ENCODE measurements at places on chromosomes 7 and 10.
A peak's percentile ranks its signal among the peaks of the same experiment; 100 is the strongest.

DNA sequence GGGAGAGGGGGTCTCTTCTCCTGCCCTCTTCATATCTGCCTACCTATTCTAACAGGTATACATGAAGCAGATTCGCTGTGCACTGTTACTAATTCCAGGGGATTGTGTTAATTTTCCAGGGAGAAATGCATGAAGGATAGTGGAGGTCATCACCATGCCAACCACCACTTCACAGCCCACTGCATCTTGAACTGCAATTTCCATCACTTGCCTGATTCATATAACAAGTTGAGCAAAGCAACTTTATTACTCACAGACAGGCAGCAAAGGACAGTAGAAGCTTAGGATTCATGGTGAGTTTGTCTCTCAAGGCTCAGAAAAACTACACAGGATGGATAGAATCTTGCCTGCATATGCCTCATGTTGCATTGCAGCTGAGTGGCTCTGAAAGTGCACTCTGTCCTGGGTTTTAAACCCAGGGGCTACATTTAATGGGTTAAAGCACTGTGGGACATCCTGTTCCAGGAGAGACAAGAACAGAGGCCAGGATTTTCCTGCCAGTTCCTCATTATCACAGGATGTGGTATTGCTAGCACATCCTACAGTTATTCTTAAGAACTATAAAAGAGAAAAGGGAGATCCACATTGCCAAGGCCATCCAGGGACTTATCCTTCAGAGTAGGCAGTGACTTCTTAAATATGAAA lies 136.9 kb upstream of the PRSS1 start:
- DNase-seq, result peak; percentile 57

GRCh38 chr7:156656598-156656997 lies 16.0 kb downstream of the RNF32 start:
- peak; percentile 23 for DNase-seq

DNA sequence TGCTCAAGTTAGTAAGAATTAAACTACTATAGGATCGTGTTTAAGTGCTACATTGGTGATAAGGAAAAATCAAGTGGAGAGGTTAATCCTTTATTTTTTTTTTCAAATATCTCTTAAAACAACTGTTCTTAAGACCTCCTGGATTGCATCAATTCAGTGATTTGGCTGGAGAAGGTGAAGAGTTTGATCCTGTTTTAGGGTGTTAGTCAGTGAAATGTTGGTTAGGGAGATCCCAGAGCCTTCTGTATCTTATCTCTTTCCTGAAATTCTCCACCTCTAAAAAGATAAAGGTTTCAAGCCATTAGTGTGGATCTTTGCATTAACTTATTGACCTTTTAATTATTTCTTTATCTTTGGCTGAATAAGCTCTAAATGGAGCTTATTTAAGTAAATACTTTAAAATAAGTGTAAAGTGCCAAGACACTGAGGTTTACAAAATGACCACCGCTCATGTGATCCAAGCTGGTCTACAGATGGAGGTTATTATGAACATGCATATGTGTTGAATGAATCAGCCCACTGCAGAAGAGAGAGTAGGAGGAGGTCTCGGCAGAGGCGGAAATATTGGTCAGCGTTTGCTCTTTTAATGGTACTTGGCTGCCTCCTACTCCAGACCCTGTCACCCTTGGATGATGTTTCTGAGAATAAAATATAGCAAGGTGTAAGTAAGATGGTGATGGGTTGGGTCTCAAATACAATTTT lies 51.8 kb upstream of the BMPER start:
- DNase-seq, result no peak

DNA sequence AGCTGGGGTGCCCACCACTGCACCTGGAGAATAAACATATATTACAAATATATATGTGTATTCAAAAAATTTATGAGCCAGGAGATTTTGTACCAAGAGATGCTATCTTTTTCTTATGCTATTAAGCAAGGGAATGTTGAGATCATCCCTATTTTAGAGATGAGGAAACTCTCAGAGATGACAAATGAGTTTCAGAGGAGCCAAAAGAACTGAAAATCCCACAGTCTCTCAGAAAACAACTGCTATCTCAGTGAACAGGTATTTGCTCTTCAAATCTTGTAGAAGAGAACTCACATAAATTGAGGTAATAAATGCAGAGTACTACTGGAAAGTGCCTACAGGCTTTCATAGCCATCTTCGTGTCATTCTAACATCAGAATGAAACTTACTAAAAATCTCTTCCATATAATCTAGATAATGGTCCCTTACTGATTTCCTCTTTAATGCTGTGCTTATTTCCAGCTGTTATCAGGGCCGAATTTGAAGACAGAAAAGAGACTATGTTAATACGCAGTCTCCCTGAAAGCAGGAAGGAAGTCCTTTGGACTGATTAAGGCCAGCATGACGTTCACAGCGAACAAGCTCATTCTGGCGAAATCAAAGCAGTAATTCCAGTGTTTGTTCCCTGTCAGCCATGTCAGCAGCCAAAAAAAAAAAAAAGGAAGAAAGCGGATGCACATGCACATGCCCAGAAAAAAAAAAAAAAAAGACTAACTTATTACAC lies 29.4 kb upstream of the ANAPC16 start:
- no peak for DNase-seq

DNA sequence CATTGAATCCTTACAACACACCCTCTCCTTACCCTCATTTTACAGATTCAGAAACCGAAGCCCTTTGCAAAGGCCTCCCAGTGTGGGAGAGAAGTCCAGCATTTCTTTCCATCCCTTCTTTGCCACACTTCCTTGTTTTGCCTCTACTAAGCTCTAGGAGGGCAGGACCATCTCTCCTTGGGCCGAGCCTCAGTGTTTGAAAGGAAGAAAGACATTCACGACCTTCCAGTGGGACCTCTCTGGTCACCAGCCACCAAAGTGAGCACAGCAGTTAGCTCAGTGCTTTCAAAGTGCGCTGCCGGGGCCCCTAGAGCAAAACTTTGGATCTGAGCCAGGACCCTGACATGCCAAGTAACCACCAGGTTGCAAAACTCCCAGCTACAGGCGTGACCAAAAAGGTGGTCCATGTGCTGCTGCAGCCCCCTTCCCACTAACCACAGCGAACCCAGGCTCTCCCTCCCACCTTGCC lies 12.4 kb downstream of the CTBP2 start:
- DNase-seq, result no peak

- no peak for DNase-seq
Measured at GRCh38 chr7:10040674-10041073, 933.0 kb upstream of the PHF14 start.

DNA sequence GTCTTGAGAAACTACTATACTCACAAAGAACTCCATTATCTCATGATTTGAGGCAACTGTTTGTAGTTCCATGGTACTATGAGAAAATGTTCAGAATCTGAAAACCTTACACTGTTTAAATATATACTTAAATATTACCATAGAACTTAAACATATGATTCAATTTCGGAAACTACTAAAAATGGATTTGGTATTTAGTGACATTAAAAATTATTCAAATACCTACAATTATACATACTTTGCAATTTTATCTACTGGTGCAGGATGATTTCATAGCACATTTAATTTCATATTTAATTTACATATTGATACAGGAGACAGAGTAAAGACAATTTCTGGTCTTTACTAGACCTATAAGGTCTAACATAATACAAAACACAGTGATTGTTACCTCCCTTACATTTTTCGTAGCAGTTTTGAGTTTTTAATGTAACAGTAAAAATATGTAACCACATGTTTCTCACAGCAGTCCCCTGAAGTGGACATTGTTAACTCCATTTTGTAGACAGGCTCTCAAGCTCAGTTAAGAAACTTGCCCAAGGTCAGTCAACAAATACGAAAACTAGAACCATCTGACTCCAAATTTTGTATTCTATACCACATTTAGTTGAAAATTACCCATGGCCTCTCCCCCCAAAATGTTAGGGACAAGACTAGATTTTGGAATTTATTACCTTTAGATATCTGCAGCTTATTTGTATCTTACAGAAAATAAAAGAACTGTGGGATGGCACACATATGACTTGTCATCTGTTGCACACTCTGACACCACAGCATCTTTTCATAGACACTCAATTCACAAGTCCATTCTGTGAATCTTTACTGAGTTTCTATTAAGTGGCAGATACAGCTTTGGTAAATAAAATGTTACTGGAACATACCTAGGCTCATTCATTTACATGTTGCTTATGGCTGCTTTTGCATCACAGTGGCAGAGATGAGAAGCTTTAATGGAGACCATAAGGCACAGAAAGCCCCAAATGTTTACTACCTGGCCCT lies 36.8 kb downstream of the MTPN start:
- no peak for DNase-seq

DNA sequence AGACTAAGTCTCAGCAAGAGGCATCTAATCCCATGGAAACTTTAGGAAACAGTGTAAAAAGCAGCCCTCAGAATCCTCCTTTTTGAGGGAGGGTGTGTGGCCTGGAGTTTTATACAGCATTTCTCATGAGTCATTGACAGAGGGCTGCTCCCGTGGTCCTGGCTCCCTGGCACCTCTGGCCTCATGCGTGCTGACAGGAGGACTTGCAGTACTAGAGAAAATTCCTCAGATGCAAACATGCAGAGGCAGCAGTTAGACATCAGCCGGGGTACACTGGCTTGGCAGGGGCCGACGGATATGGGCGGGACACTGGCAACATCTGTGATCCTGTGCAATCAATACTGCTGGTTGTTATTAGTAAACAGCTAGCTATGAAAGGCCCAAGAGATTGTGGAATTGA lies 925.1 kb upstream of the CELF2 start:
- DNase-seq, result peak; percentile 71
